HS-27A (cell line): ENCODE measurements at places on chromosomes 7 and 10.

DNA sequence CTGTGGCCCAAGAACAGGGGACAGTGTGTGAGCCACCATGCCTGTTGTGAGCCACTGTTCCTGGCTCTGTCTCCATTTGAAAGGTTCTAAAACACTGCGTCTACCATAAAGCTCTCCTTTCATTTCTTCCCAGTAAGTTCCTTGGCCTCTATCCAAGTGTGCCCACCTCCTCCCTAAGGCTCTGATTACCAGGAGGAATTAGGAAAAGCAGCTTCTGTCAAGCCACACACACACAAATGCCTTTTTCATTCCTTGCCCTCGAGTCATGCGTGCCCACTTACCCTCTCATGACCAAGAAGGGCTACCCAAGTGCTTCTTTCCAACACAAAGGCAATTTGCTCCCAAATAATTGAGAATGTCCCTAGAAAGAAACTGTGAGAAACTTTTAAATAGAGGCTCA, 70.8 kb upstream of the PARD3 start:
- DNase-seq: no peak

- DNase-seq: no peak
Observed at GRCh38 chr7:114921631-114922025, 266 bp upstream of the MDFIC start.

DNA sequence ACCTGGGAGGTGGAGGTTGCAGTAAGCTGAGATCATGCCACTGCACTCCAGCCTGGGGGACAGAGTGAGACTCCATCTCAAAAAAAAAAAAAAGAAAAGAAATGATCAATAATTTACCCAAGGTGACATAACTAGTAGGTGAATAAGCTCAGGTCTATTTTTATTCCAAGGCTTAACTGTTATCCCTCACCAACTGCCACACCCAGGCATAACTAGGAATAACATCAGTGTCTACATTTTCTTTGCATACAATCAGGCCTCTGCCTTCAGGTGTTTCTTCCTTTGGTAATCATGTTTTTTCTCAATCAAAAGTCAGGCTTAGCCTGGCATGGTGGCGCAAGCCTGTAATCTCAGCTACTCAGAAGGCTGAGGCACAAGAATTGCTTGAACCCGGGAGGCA, 26.6 kb downstream of the CPEB3 start:
- DNase-seq: no peak

DNA sequence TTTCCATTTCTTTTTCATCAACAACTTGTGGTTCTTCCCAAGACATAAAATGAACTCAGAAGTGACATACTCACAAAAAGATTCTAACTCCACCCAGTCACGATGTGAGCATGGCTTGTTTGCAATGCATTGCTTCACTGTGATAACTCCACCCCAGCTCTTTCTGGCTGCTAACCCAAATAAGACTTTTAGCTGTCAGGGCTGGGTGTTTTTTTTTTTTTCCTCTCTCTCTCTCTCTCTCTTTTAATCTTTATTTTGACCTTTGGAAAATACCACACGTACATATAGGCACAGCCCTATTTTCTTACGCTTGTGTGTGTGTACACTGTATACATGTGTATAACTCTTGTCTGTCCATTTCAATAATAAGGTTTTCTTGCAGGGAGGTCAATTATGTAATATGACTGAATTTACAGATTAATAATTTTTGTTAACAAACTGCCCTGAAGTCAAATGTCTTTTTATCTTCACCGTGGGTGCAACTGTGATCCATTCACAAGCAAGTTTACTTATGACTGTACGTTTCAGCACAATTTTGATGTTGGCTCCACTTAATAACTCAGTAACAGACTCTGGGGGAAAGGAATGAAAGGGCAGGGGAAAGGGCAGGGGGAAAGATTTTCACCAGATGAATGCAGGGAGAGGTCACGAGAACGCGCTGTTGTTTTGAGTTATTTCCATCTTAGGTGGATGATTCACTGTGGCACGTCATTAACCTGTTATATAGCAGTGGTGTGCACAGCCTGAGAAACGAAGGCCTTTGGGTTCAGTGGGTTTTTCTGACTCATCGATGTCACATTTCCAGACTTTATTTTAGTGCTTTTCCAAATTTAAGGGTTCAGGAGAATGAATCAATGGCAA, 49.1 kb downstream of the APBB1IP start:
- peak; percentile 68 for DNase-seq

GRCh38 chr7:148014541-148014940, 576.0 kb upstream of the C7orf33 start:
- DNase-seq: no peak

GRCh38 chr7:96997512-96998032, 7.8 kb upstream of the DLX6 start:
- DNase-seq: no peak

GRCh38 chr7:15925608-15926007, 239.1 kb upstream of the MEOX2 start:
- DNase-seq: no peak

DNA sequence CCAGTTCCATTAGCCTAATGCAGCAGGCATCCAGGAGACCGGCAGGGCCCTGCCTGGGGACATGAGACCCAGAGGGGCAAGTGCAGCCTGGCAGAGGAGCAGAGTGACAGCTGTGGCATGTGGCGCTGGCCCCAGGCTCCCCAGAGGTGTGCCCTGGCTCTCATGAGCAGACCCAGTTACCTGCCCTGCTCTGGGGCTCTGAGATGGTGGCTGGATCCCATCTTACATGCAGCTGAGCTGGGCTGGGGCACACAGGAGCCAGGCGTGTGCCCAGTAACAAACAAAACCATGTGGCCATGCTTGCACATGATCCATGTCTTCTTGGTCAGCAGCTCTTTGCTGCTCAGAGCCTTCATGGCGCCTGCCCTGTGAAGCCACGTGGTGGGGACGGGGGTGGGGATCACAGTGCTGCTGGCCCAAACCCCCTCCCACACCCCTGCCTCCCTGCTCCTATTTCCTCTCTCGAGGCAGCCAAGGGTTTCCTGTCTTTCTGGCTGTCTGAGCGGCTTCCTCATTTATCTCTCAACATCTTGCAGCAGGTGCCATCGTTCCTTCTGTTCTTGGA, 40.3 kb upstream of the GTF2I start:
- DNase-seq: no peak

DNA sequence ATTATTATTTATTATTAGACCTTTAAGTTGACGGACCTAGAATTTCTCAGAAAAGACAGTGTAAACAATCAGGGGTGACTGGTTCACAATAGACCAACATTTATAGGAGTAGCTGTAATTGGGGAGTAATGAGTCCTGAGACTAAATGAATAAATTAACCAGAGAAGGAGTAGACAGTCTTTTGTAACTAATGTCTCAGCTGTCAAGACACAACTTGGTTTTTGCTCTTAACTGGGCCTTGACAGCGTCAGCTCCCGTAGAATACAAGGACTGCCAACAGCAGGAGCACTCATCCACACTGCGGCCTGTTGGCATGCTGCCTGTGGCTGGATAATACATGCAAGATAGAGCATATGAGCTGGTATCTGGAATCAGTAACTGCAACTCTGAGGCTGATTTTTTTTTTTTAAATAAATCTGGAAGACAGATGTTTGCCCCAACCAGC, 123.9 kb downstream of the CACNA2D1 start:
- no peak for DNase-seq

GRCh38 chr10:24912215-24912614, 40.2 kb downstream of the PRTFDC1 start:
- DNase-seq: no peak

DNA sequence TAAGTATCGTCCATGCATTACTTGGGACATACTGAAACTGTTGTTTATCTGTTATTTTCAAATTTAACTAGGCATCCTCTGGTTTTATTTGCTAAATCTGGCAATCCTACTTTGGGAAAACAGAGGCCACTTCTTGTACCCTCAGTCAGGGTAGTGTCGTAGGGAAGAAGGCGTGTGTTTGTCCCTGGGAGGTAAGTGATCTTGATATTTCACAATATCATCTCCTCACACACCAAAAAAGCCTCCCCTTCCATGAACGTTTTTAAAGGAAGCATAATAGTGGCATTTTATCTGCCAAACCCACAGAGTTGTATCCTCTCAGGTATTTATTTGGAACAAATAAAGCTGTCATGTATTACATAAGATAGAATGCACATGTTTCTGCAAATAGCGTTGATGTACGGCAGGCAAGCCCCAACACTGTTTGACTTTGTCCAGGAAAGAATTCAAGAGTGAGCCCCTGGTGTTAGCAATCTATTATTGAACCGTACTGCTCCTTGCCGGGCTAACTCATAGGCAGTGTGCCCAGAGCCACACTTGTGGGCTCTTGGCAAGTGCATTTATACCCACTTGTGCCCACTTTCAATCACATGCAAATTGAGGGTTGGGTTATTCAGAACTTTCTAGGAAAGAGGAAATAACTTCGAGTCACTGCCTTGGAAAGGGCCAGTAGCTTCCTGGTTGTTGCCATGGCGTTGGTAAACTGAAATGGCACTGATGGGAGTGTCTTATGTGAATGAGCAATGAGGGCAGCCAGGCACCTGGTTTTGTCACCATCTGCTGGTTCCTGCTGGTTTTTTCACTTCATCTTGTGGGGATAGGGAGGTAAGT, 266.0 kb downstream of the USP6NL start:
- DNase-seq: no peak

DNA sequence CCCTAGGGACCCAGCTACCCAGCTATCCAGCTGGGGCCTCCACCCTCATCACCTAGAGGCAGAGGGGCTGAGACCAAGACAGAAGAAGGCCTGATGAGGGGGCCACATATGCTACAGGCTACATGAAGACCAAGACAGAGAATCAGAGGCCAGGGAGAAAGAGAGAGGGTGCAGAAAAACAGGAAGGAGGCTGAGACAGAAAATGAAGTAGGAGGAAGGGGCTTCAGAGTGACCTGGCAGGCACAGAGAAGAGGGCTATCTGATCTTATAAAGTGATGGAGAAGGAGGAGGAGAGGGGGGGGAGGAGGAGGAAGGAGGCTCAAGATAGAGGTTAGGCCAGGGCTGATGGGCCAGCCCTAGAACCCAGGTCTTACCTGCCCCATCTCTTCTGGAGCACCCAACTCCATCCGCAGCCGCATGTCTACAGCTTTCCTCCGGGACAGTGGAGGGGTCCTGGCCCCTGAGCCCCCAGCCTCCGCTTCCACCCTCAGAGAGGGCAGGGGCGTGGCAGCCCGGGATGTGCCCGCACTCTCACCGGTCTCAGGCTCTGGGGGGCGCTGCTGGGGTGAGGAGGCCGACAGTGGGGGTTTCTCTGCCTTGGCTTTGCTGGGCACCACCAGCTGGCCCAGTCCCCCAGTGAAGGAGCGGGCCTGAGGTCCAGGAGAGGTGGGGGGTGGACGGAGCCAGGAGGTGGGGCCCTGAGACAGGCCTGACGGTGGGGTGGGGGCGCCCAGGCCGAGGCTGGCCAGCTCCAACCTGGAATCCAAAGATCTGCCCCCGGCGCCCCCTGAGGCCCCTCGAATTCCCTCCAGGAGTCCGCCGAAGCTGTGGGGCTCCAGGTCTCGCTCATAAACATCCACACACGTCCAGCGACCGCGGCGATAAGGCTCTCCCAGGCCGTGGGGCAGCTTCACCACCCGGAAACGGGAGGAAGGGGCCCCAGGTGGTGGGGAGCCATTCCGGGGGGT, 1.8 kb downstream of the TSC22D4 start:
- DNase-seq: no peak

DNA sequence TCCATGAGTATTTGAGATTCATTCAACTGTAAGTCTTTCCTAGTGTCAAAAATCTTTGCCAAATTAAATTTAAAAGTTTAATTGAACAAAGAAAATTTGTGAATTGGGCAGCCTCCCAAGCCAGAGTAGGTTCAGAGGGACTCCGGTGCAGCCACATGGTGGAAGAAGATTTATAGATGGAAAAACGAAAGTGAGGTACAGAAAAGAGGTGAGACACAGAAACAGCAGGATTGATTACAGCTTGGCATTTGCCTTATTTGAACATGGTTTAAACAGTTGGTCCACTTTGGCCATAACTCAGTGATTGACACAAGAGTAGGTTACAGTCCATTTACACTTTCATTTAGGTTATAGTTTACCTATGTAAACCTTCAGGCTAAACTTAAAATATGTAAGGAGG, 465.8 kb downstream of the ARL4A start:
- DNase-seq: no peak

DNA sequence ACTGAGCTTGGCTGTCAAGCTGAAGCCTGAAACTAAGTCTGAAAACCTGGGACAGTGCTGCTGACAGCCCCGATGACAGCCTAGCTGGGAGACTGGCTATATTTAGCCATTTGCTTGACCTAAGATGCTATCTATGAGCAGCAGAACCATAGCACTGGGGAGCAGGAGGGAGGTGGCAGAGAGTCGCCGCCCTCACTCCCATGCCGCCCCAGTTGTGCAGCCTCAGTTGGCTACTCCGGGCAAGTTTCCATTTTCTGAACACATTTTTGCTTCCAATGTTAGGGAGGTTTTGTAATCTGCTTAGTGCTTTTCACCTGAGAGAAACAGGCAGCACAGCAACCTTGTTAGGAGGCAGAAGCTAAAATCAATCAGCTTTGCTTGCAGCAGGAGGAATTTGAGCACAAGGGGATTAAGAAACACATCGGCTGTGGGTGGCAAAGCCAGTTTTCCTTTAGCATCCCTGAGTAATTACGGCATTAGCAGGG, 20.4 kb upstream of the C10orf71 start:
- DNase-seq: no peak
